ENCODE measurements at places on chromosomes 3 and 15. TPM values are rescaled to one million over a fixed set of nuclear protein-coding genes. Genes with fewer than 3 reads are reported as not detected.

GRCh38 chr3:14428087-14429033, 26.0 kb downstream of the SLC6A6 start:
- DNase-seq, result no peak
- H3K36me3 ChIP-seq, result no peaks in the 10 kb centered on the region
- H3K4me1 ChIP-seq, result peaks cover 56% of the 10 kb centered on the region
- H3K27me3 ChIP-seq, result peaks cover 5% of the 10 kb centered on the region
- no peak overlapping the region for H3K4me3 ChIP-seq
- H3K27ac ChIP-seq, result no peak overlapping the region

Gene XYLB
- 6.6 TPM for total RNA-seq

Gene ANKRD63
- total RNA-seq, result not detected

- no peak for DNase-seq
- H3K4me1 ChIP-seq, result no peaks in the 10 kb centered on the region
- no peak overlapping the region for H3K27ac ChIP-seq
- H3K27me3 ChIP-seq, result peaks cover 19% of the 10 kb centered on the region
These were observed 40.2 kb upstream of the SEC61A1 start for GRCh38 chr3:128012050-128012449.

GRCh38 chr3:194592798-194593752, 40.1 kb downstream of the TMEM44 start:
- H3K4me3 ChIP-seq, result peak overlapping the region; percentile 81
- no peaks in the 10 kb centered on the region for H3K27me3 ChIP-seq
- DNase-seq, result peak; percentile 99
- H3K27ac ChIP-seq, result peak overlapping the region; percentile 68
- peaks cover 19% of the 10 kb centered on the region for H3K36me3 ChIP-seq
- H3K4me1 ChIP-seq, result peaks cover 23% of the 10 kb centered on the region

DNA sequence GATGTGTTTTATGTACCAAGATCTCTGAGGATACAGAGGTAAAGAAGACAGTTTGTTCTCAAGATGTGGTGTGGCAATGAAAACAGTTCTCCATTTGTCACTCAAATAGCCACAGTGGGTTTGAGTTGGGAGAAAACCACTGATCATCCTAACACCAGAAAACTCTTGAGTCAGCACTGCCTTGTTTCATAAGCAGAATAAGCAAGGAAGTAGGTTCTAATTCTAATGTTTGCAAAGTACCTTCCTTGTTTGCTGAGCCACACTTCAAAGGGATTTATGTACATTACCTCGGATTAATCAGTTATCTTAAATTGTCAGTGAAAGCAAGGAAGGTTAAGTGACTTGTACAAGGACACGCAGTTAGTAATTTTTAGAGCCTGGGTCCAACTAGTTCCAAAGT, 107.8 kb upstream of the BOC start:
- H3K27me3 ChIP-seq, result peaks cover 31% of the 10 kb centered on the region
- no peak overlapping the region for H3K4me3 ChIP-seq
- DNase-seq, result no peak
- peaks cover 8% of the 10 kb centered on the region for H3K4me1 ChIP-seq

- no peak overlapping the region for H3K27ac ChIP-seq
- no peaks in the 10 kb centered on the region for H3K27me3 ChIP-seq
- no peaks in the 10 kb centered on the region for H3K36me3 ChIP-seq
- no peak overlapping the region for H3K4me3 ChIP-seq
- DNase-seq, result no peak
- peaks cover 6% of the 10 kb centered on the region for H3K4me1 ChIP-seq
These were observed 605.0 kb downstream of the NLGN1 start for GRCh38 chr3:174002543-174002942.

GRCh38 chr3:60742606-60743145, 508.6 kb downstream of the FHIT start:
- H3K4me1 ChIP-seq, result peaks cover 57% of the 10 kb centered on the region
- peak overlapping the region; percentile 10 for H3K27ac ChIP-seq
- peak; percentile 53 for DNase-seq

- no peak overlapping the region for H3K27ac ChIP-seq
- peaks cover 35% of the 10 kb centered on the region for H3K27me3 ChIP-seq
- no peak for DNase-seq
- H3K4me3 ChIP-seq, result no peak overlapping the region
- H3K36me3 ChIP-seq, result peaks cover 5% of the 10 kb centered on the region
These were observed 27.5 kb downstream of the PLA2G4D start for GRCh38 chr15:42066764-42067415.

- DNase-seq, result no peak
- H3K4me3 ChIP-seq, result no peak overlapping the region
- no peak overlapping the region for H3K27ac ChIP-seq
These were observed 57.5 kb downstream of the TBC1D2B start for GRCh38 chr15:78020007-78020406.

GRCh38 chr3:52614689-52615088, 71.0 kb downstream of the PBRM1 start:
- H3K4me3 ChIP-seq, result no peak overlapping the region
- peaks cover 3% of the 10 kb centered on the region for H3K27me3 ChIP-seq
- peaks cover 28% of the 10 kb centered on the region for H3K36me3 ChIP-seq
- 0 out of 2 replicates have a peak overlapping the region, but pooled peaks have one; percentile 3 for H3K27ac ChIP-seq
- DNase-seq, result peak; percentile 8
- peaks cover 12% of the 10 kb centered on the region for H3K4me1 ChIP-seq

DNA sequence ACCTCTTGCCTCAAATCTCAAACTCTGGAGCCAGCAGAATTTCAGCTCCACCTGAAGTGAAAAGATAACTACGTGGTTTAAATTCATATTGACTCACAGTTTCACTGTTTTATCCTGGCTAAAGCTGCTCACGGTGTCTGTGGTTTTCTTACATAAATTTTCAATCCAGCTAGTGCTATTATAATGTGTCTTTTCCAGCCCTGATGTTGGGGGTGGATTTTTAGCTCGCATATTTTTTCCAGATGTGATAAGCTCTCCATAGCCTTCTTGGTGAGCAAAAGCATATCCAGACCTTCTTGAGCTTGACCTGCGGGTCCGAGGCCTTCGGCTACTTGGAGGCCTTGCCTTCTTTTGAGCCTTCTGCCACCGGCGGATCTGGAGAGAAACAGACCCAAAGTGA, 239.3 kb downstream of the DTWD1 start:
- peak overlapping the region; percentile 64 for H3K27ac ChIP-seq
- no peaks in the 10 kb centered on the region for H3K27me3 ChIP-seq
- peak; percentile 40 for DNase-seq
- peak overlapping the region; percentile 58 for H3K4me3 ChIP-seq
- H3K36me3 ChIP-seq, result peaks cover 8% of the 10 kb centered on the region
- H3K4me1 ChIP-seq, result peaks cover 95% of the 10 kb centered on the region

GRCh38 chr15:62327406-62327805, 162.3 kb upstream of the C2CD4B start:
- no peak overlapping the region for H3K4me3 ChIP-seq
- H3K36me3 ChIP-seq, result no peaks in the 10 kb centered on the region
- H3K27me3 ChIP-seq, result peaks cover 19% of the 10 kb centered on the region
- no peak for DNase-seq
- no peak overlapping the region for H3K27ac ChIP-seq

DNA sequence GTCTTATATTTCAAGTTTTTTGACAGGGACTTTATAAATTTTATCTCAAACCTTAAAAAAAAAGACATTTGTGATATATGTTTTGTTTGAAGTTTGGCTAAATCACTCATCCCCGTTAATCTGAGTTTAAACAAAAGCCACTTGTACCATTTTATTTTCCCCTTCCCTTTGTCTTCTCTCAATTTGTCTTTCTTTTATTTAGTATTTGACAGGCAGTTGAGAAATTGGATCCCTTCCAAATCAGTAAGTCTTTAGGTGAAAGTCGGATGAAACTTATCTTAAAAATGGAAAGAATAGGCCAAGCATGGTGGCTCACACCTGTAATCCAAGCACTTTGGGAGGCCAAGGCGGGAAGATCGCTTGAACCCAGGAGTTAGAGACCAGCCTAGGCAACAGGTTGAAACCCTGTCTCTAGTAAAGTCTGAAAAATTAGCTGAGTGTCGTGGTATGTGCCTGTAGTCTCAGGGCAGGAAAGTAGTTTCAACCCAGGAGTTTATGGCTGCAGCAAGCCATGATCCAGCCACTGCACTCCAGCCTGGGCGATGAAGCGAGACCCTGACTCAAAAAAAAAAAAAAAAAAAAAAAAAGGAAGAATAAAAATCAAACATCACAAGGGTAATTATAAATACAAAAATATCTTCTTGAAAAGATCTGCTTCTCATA, 394.6 kb upstream of the TPM1 start:
- H3K36me3 ChIP-seq, result peaks cover 22% of the 10 kb centered on the region
- peaks cover 3% of the 10 kb centered on the region for H3K27me3 ChIP-seq
- H3K27ac ChIP-seq, result no peak overlapping the region
- no peak for DNase-seq
- H3K4me3 ChIP-seq, result no peak overlapping the region

Gene ILDR1
- total RNA-seq, result not detected

- peaks cover 19% of the 10 kb centered on the region for H3K27me3 ChIP-seq
- DNase-seq, result peak; percentile 60
- no peaks in the 10 kb centered on the region for H3K36me3 ChIP-seq
These were observed 9.1 kb upstream of the ISL2 start for GRCh38 chr15:76327191-76328105.

GRCh38 chr3:42667523-42668412, 14.3 kb downstream of the ZBTB47 start:
- H3K27ac ChIP-seq, result 0 out of 2 replicates have a peak overlapping the region, but pooled peaks have one; percentile 43
- H3K4me1 ChIP-seq, result peaks cover 7% of the 10 kb centered on the region
- no peak for DNase-seq
- H3K4me3 ChIP-seq, result no peak overlapping the region

DNA sequence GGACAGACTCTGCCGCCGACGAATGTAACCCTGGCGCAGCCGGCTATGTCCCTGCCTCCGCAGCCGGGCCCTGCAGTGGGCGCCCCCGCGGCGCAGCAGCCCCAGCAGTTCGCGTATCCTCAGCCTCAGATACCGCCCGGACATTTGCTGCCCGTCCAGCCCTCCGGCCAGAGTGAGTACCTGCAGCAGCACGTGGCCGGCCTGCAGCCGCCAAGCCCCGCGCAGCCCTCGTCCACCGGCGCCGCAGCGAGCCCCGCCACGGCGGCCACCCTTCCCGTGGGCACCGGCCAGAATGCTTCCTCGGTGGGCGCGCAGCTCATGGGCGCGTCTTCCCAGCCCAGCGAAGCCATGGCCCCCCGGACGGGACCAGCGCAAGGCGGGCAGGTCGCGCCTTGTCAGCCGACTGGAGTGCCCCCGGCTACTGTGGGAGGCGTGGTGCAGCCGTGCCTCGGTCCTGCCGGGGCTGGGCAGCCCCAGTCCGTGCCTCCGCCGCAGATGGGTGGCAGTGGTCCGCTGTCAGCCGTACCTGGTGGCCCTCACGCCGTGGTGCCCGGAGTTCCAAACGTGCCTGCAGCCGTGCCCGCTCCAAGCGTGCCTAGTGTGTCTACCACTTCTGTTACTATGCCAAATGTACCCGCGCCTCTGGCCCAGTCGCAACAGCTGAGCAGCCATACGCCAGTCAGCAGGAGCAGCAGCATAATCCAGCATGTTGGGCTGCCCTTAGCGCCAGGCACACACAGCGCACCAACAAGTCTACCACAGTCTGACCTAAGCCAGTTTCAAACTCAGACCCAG, 2.4 kb downstream of the TSC22D2 start:
- peak overlapping the region; percentile 93 for H3K4me3 ChIP-seq
- peaks cover 12% of the 10 kb centered on the region for H3K27me3 ChIP-seq
- H3K36me3 ChIP-seq, result peaks cover 60% of the 10 kb centered on the region
- H3K27ac ChIP-seq, result peak overlapping the region; percentile 98
- peaks cover 30% of the 10 kb centered on the region for H3K4me1 ChIP-seq
- no peak for DNase-seq

- H3K27me3 ChIP-seq, result peaks cover 2% of the 10 kb centered on the region
- peak; percentile 4 for DNase-seq
- H3K36me3 ChIP-seq, result peaks cover 14% of the 10 kb centered on the region
- H3K4me3 ChIP-seq, result peak overlapping the region; percentile 79
- H3K27ac ChIP-seq, result peak overlapping the region; percentile 84
These were observed 87.8 kb downstream of the KLHL25 start for GRCh38 chr15:85706779-85707518.

- no peaks in the 10 kb centered on the region for H3K27me3 ChIP-seq
- no peak for DNase-seq
- H3K4me3 ChIP-seq, result no peak overlapping the region
- H3K27ac ChIP-seq, result no peak overlapping the region
These were observed 445.8 kb upstream of the NAALADL2 start for GRCh38 chr3:174413062-174413912.

Gene LDHAL6B
- not detected for total RNA-seq

Gene ISG20
- total RNA-seq, result 0.66 TPM

DNA sequence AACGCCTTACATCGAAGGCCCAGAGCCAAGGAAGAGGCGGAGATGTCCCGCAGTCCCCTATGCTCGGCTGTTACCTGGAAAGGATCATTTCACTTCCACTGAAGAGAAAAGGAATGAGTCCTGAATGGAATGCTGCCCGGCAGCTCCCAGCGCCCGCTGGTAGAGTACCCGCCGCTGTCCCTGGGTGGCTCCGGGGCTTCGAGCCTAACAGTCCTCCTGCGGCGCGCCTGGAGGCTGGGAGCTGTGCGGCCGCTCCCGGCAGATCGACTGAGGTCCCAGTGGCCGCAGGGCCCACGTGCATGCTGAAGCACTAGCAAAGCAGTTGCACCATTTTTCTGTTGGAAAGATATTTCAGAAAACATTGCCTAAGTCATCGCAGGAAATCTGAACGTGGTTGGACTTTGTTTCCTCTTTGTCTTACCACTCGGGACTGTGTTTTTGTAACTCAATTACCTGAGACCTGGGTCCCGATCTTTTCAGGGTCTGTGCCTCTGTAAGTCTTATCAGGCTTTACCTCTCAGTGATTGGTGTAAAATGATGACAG, 984 bp downstream of the RNU6-1 start:
- no peaks in the 10 kb centered on the region for H3K36me3 ChIP-seq
- peaks cover 23% of the 10 kb centered on the region for H3K27me3 ChIP-seq
- H3K27ac ChIP-seq, result no peak overlapping the region
- no peak for DNase-seq
- peaks cover 46% of the 10 kb centered on the region for H3K4me1 ChIP-seq

DNA sequence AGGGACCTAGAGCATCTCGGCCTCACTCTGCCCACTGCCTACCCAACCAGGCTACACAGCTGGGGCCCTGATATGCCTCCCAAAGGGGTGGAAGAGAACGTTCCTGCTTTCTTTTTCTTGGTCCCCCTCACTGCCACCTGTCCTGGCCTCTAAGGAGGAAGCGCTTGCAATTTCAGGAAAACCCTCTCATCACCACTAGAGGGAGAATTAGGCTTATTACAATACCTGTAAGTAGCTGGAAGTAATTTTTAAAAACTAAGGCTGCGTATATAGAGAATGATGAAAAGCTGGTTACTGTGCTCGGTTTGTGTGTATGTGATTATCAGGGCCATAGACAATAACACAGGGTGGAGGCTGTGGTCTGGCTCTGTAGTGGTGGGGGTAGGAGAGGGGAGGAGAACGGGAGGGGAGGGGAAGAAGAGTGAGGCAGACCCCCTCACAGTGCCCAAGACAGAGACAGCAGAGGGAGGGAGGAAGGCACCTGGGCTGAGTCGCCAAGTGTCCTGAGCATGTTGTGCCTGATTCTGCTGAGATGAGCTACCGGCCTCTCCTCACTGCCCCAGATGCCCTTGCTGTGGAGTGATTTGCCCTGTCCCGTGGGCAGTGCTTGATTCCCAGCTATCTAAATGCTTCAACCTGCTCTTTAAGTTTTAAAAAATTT, 3.3 kb downstream of the GABRG3 start:
- H3K36me3 ChIP-seq, result peaks cover 5% of the 10 kb centered on the region
- H3K4me3 ChIP-seq, result no peak overlapping the region
- H3K27me3 ChIP-seq, result no peaks in the 10 kb centered on the region
- DNase-seq, result no peak

Gene NME9
- not detected for total RNA-seq

- H3K4me1 ChIP-seq, result no peaks in the 10 kb centered on the region
- H3K36me3 ChIP-seq, result peaks cover 6% of the 10 kb centered on the region
- no peak for DNase-seq
- no peak overlapping the region for H3K27ac ChIP-seq
These were observed 22.3 kb upstream of the MUSTN1 start for GRCh38 chr3:52857133-52857532.

Gene C2CD4A
- total RNA-seq, result not detected

Data from HFFc6 (cell line).